Activated CD8-positive, alpha-beta memory T cell treated with anti-CD3 and anti-CD28 coated beads for 1 hour (primary cell): ENCODE measurements at places on chromosomes 5 and 9.

DNA sequence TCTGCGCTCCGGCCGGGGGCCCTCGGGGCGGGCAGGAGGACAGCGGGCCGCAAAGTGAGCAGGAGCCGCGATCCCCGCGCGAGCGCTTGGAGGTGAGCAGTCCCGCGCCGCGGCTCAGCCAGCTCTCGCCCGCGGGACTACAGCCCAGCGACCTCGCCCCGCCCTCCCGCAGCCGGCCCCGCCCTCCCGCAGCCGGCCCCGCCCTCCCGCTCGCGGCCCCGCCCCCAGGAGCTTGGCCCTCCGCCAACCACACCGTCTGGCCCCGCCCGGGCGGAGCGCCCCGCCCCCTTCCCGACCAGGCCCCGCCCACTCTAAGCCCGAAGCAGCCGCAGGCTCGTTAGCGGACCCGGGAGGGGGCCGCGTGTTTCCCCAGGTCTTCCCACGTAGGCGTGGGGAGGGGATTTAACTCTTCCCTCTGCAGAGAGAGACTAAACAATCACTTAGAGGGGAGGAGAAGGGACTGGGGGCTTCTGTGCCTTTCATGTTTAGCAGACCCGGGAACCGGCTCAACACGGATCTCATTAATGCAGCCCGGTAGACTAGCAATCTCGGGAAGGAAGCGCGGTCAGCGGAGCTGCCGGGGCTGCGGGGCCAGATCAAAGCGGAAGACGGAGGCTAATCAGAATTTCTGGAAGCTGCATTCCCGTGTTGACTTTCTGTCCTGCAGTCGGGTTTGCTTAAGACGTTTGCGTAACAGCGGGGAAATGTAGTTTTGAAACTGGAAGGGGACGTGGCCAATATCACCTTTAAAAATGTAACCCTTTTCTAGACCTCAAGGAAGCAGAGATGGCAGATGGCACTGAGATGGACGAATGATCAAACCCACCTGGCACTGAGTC lies at the start of gene MYO10:
TSS of gene MYO10 (minus strand) at position 139 of the 839 bp plus-strand sequence. CDS start 480 bp downstream, outside the sequence.
- DNase-seq, result peak; percentile 13

DNA sequence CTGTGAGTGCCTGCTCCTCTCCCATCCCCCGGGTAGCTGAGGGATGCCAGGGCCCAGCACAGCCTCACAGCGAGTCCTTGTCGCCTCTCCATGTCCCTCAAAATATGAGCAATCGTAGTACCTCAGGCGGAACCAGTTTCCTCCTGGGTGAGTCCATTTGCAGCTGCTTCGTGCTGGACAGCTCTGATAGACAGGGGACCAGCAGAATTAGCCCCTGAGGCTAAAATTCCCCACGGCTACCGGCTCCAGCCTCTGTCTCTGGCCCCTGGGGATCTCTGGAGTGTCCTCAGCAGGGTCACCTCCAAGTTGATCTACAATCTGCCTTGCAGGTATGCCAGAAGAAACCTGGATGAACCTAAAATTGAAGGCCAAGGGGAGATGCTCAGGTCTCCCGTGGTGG lies 115.8 kb upstream of the FBXL7 start:
- no peak for DNase-seq

GRCh38 chr5:134887593-134888159 lies 13.5 kb downstream of the TXNDC15 start:
- no peak for DNase-seq

DNA sequence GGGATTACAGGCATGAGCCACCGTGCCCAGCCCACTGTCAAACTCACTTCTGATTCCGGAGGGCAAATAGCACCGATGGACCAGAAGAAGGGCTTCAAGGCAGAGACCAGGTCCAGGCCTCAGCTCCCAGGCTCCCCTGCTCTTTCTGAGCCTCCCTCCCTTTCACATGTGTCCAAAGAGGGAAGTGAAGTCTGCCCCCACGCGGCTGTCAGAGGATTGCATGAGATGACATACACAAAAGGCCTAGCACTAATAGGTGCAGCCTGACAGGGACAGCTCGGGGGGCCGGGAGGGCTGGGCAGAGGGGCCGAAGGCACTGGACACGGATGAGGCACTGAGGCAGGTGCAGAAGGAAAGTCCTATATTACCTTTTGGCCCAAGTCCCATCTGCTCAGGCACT lies 16.1 kb downstream of the FBP1 start:
- DNase-seq, result no peak

GRCh38 chr5:137283801-137284200 lies 215.3 kb downstream of the SPOCK1 start:
- DNase-seq, result no peak

GRCh38 chr5:137834498-137835049 lies 33.1 kb upstream of the MYOT start:
- no peak for DNase-seq

GRCh38 chr5:124519396-124519795 lies 227.0 kb downstream of the ZNF608 start:
- DNase-seq, result no peak

- DNase-seq, result no peak
Observed at GRCh38 chr5:30880514-30880913, 313.0 kb upstream of the CDH6 start.

DNA sequence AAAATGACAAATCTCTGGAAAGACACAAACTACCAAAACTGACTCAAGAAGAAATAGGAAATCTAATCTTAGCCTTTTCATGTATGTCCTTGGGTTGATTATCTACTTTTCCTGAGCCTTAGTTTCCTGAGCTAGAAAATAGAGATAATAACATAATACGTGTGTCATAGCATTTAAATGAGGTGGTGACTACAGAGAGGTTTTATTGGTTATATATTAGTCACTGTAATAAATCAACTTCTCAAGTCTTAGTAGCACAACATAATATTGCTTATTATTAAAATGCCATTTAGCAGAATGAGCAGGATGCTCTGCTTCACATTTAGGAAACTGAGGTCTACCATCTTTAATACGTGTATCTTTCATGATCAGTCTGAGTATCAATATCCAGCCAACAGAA lies 7.1 kb upstream of the PJA2 start:
- DNase-seq, result no peak

DNA sequence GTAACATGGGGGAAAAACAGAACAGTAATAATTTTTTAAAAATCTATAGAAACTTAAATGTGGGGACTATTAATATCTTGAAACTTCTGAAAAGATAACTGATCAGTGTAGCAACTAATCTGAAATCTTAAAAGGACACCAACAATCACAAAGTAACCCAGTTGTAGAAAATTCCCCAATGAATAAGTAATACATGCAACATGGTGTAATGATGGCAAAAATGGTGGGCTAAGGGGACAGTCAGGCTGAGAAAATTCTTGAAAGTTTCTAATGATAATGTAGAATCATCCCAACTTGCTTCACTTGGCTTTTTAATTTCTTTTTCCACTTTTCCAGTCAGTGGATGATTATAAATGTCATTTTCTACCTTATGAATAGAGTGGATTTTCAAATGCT lies 5.4 kb downstream of the NFIL3 start:
- DNase-seq, result no peak
